ENCODE measurements at places on chromosomes 3 and 15.

DNA sequence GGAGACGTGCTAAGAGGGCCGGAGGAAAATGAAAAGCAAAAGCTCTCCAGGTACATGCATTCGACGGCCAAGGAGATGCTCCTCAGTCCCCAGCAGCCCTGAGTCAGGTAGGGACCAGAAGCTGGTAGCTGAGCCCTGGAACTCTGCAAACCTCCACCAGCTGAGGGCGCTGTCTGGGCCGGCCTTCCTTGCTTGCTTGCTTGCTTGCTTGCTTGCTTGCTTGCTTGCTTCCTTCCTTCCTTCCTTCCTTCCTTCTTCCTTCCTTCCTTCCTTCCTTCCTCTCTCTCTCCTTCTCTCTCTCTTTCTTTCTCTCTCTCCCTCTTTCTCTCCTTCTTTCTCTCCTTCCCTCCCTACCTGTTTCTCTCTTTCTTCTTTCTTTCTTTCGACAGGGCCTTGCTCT is 94.6 kb upstream of the RASGRF1 start:
- DNase-seq: no peak

GRCh38 chr15:70470556-70471191 is 292.7 kb downstream of the UACA start:
- no peak for DNase-seq

GRCh38 chr15:88301311-88301710 is 44.8 kb upstream of the NTRK3 start:
- no peak for DNase-seq

GRCh38 chr3:112376992-112377391 is 44.0 kb downstream of the CD200 start:
- DNase-seq: peak; percentile 34

Data from AG09309 (cell line).